Cerebellar nuclear complex (tissue), 1 donor: ENCODE measurements at places on chromosomes 2 and 18.

DNA sequence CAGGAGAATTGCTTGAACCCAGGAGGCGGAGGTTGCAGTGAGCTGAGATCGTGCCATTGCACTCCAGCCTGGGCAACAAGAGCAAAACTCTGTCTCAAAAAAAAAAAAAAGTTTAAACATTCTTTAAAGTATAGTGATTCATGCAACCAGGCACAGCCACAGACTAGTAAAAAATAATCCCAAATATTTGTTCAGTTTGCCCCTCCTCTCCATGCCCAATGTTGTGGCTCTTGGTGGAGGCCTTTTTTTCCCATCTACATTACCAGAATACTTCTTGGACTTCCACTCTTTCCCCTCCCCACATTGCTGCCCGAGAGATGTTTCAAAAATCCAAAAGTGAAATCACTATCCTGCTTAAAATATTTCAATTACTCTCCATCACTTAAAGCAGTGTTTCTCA lies 5.1 kb upstream of the MALT1 start:
- no peak for DNase-seq

- DNase-seq: no peak
These were observed 69.6 kb downstream of the RDH14 start for GRCh38 chr2:18490901-18491300.

DNA sequence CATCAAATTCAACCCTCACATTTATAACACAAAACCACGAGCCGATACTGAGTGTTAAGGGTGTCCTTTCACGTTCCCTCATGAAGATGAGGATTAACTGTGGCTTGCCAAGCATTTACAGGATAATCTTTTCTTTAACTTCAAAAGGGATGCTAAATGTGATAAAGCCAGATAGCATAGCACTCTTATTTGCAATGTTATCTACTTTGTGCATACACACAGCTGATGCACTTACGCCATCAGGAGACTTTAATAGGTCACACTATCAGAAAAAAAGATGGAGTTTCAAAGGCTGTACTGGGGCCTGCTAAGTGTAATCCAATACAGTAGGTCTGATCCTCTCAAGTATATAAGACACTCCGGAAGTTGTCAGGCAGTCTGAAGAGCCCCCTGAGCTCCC lies 572.7 kb downstream of the PIK3C3 start:
- no peak for DNase-seq

- DNase-seq: no peak
These were observed 8.1 kb downstream of the ASIC4 start for GRCh38 chr2:219522111-219523030.

DNA sequence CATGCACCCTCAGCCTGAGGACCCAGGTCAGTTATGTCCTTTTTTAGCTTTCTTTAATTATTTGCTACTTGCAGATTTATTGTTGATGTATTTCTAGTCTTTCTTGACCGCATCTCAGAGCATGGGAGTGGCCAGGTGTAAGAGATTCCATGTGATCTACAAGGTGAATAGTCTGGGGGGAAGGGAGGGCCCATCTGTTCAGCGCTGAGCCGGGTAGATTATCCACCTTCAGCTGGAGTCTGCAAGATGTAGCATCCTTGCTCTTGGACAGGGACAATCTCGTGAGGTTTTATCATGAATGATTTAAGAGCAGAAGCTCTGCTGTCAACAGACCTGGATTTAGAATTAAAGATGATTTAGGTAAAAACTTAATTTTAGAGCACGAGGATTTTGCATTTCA lies 12.0 kb upstream of the DGKD start:
- DNase-seq: no peak

GRCh38 chr2:127107622-127107999 lies 657 bp upstream of the BIN1 start:
- DNase-seq: no peak

- no peak for DNase-seq
These were observed 3.2 kb downstream of the GPR17 start for GRCh38 chr2:127649100-127649611.

- DNase-seq: no peak
These were observed 607.5 kb upstream of the SLC39A10 start for GRCh38 chr2:195049372-195050031.

DNA sequence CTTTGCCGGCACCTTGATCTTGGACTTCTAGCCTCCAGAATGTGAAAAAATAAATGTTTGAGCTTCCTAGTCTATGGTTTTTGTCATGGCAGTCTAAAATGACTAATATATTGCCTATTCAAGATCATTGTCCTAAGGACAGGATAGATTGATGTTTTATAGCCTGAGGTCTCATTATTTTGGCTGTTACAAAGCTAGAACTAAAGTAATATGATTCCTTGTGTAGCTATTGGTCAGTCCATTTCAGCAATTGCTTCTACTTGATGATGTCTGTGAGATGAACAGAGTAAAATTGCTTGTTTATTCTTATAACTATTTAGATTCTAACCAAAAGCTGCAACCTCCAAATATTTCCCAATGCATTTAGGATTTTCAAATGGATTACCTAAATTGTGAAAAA lies 145.0 kb downstream of the HRH4 start:
- DNase-seq: no peak

GRCh38 chr2:12059616-12060441 lies 313.4 kb downstream of the LPIN1 start:
- no peak for DNase-seq

GRCh38 chr18:2869207-2869606 lies 22.4 kb downstream of the EMILIN2 start:
- DNase-seq: no peak

DNA sequence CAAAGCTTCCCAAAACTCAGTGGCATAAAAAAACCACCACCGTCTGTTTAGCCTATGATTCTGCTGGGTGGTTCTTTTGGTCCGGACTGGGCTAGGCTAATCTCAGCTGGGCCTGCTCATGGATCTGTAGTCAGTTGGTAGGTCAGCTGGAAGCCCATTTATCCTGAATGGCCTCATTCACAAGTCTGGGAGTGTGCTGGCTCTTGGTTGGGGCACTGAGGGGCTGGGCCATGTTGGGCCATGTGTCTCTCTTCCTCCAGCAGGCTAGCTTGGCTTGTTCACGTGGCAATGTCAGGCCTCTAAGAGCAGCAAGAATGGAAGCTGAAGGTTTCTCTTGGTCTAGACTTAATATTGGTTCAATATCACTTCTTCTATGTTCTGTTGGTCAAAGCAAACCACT lies 95.7 kb upstream of the HS6ST1 start:
- no peak for DNase-seq

- no peak for DNase-seq
These were observed 115.9 kb downstream of the TTC32 start for GRCh38 chr2:19785867-19786266.

DNA sequence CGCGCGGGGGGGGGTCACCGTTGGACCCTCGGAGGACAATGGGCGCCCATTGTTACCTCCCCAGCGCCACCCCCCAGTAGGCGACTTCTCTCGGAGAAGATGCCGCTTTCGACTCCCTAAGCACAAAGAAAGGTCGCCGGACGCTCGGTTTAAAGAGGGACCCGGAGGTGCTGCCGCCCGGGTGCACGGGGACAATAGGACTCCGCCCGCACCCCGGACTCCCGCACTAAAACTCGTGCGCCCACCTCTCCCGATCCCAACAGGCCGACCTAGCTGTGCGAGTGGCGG lies 318 bp upstream of the CDC42EP3 start:
- DNase-seq: no peak

GRCh38 chr18:7924616-7925015 lies 357.5 kb downstream of the PTPRM start:
- no peak for DNase-seq

DNA sequence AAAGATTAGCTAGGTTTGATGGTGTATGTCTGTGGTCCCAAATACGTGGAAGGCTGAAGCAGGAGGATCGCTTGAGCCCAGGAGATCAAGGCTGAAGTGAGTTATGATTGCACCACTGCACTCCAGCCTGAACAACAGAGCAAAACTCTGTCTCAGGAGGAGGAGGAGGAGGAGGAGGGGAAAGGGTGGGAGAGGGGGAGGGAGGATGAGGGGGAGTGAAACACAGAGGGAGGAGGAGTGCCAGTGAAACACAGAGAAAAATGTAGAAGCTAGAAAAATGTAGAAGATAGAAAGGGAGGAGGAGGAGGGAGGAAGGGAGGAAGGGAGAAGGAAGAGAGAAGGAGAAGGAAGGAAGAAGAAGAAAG lies 387.5 kb downstream of the MTX2 start:
- DNase-seq: no peak

DNA sequence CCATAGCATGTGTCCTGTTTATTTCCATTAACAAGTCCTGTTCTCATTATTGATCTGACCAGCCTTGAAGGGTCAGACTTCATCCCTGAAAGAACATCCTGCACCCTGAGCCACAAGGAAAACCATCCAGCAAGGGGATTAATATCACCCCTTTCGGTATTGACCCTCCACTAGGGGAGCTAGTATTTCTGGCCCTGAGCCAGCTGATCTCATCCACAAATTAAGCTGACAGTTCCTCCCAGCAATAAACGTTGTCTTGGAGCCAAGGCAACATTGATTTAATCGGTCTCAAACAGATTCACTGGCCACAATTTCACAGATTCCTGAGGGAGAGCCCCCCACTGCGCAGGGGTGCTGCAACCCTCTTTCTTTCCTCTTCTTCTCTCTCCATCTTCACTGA lies 353.1 kb upstream of the FANCL start:
- no peak for DNase-seq

GRCh38 chr18:48930926-48931325 lies 19.8 kb downstream of the SMAD7 start:
- DNase-seq: no peak

DNA sequence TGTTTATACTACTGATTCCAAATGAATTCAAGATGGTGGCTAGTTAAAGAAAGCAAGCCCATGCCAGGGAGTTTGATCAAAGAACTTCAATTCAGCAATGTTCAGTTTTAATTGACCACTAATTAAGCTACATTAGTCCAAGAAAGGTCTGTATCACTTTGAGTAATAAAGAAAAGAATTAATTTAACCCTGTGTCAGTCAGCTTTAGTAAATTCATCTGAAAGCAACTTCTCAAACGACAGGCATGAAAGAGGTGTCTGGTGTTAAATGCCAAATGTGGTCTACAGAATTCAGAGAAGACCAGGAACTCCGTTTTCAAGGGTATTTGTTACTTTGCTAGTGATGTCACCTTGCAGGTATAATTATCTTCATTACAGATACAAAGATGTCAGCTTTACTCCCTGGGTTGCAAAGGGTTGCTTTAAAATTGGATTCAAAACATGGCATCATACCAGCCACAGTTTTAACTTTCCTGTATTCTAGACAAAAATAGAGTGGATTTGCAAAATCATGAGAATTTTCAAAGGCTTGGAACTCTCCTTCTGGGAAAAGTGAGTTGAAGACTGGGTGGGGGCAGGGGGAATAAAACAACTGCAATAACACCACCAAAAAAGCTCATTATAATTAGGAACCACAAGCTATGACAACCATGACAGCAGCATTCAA lies 281.5 kb downstream of the TCF4 start:
- DNase-seq: no peak

DNA sequence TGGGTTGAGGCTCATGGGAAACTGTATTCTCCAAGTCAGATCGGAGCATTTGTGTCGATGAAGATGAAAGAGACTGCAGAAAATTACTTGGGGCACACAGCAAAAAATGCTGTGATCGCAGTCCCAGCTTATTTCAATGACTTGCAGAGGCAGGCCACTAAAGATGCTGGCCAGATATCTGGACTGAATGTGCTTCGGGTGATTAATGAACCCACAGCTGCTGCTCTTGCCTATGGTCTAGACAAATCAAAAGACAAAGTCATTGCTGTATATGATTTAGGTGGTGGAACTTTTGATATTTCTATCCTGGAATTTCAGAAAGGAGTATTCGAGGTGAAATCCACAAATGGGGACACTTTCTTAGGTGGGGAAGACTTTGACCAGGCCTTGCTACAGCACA lies 336.6 kb downstream of the PAX3 start:
- DNase-seq: no peak

- no peak for DNase-seq
These were observed 184.8 kb downstream of the LNPK start for GRCh38 chr2:175817221-175817620.

- DNase-seq: no peak
These were observed 40.3 kb upstream of the FBXO11 start for GRCh38 chr2:47946593-47946992.

DNA sequence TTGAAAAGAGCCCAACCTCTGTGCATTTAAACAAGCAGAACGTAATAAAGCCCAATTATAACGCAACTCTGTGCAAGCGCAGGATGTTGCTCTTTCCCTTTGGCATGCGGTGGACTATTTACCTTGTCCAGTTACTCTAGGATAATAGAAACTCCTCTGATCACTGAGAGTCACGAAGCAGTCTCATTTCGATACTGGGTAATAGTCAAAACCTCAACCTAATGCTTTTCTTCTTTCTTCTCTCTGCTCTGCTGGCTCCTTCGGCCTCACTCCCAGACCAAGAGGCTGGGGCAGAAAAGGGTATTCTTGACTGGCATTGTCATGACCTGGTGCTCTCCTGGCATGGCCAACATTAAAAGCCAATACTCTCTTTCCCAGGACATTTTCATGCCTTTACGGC lies 89.7 kb upstream of the GCFC2 start:
- DNase-seq: no peak

- no peak for DNase-seq
These were observed 14.5 kb upstream of the CIB4 start for GRCh38 chr2:26655611-26656195.

- no peak for DNase-seq
These were observed 18.3 kb downstream of the SGPP2 start for GRCh38 chr2:222442665-222443064.

- DNase-seq: no peak
These were observed 87.9 kb upstream of the LRRTM1 start for GRCh38 chr2:80392441-80392840.

DNA sequence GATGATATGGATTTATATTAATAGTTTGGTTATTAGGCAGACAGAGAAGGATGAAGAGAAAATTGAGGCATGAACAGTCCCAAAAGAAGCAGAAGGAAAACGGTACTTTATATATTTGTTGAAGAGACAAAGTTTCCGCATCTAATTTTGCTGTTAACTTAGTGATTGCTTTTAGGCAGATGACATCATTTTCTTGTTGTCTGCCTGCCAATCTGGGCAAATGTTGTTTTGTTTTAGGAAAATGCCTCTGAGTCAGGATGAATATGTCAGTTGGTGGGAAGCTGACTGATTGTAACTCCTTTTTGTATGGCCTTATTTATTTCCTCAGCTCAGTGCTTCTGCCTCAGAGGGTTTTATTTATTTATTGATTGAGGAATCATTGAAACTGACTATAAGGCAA lies 52.5 kb upstream of the CAVIN2 start:
- DNase-seq: no peak

GRCh38 chr2:33924586-33925169 lies 325.6 kb upstream of the FAM98A start:
- DNase-seq: no peak

DNA sequence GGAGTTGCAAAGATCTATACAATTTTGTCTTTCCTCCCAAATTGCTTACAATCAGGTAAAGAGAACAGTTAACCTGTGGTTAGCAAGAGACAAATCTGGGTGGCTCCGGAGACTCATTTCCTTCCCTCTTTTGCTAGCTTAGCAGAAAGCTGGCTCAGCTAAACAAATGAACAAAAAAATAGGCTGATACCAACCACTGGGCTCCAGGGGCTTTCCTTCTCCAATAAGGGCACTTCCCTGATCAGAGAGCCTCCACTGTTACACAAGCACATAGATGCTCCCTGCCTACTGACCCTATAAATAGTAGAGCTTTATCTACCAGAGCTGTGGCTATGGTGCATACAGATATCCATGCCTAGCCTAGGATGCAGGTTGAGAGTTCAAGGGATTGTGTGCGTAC lies 90.1 kb upstream of the ARL5A start:
- no peak for DNase-seq

- no peak for DNase-seq
These were observed 38.1 kb upstream of the ARHGEF4 start for GRCh38 chr2:130798472-130799218.
